Omental fat pad (tissue), 4 donors: ENCODE measurements at places on chromosomes 5 and 9. TPM values are rescaled to one million over a fixed set of nuclear protein-coding genes. Genes with fewer than 3 reads are reported as not detected.

Gene FAM193B
- total RNA-seq: 50.8 TPM

Gene NPDC1
- 53.3 TPM for total RNA-seq

Gene RGS7BP
- total RNA-seq: 4.6 TPM

Gene QRFP
- total RNA-seq: not detected

Gene PTGDS
- 76.9 TPM for total RNA-seq

Gene NMUR2
- not detected for total RNA-seq

Gene PCDHA1
- not detected for total RNA-seq

Gene ITK
- 5.3 TPM for total RNA-seq

Gene CWC27
- total RNA-seq: 9.6 TPM

Gene SYK
- total RNA-seq: 26.0 TPM
